H1 (cell line): ENCODE measurements at places on chromosomes 12 and 14. TPM values are rescaled to one million over a fixed set of nuclear protein-coding genes. Genes with fewer than 3 reads are reported as not detected.

- peaks cover 17% of the 10 kb centered on the region for H3K4me1 ChIP-seq
- no peaks in the 10 kb centered on the region for H3K27me3 ChIP-seq
- H3K27ac ChIP-seq = no peak overlapping the region
- no peak overlapping the region for H3K4me3 ChIP-seq
- H3K36me3 ChIP-seq = no peaks in the 10 kb centered on the region
Observed at GRCh38 chr14:93682459-93682858, 105.8 kb downstream of the PRIMA1 start.

Gene GPRC5D
- total RNA-seq = not detected in 2 replicates

Gene SLC17A8
- total RNA-seq = 0.11 and 0.30 TPM in 2 replicates

DNA sequence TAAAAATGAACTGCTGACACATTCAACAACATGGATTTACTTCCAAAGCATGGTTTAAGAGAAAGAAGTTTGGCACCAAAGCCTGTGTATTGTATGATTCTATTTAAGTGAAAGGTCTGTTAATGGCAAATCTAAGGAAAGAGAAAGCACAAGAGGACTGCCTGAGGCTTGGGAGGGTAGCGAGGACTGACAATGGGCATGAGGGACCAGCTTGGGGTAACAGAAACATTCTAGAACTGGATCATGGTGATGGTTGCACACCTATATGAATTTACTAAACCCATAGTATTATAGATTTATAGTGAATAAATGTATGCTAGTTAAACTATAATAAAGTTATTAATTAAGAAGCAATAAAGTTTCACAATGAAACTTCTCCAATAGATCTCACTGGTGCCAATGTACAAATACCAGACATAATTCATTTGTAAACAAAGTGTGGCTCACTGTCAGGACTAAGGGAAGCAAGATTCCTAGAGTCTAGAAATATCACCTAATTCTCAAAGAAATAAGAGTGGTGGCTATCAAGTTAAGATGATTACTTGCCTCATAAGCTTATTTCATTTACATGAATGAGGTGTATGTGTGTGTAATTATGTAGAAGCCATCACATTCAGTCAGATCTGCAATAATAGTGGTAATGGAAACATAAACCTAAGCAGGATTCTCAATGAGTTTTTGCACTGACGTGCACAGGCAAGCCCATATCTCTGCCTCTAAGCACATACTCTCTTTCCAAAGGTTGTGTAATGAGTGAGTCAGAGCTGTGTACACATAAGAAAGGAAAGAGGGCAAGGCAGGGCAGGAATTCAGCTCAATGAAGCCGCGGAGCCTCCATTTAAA lies 353.4 kb downstream of the KCNH5 start:
- no peaks in the 10 kb centered on the region for H3K36me3 ChIP-seq
- peaks cover 1% of the 10 kb centered on the region for H3K27me3 ChIP-seq
- H3K27ac ChIP-seq = no peak overlapping the region
- peaks cover 2% of the 10 kb centered on the region for H3K4me1 ChIP-seq
- no peak overlapping the region for H3K4me3 ChIP-seq
- DNase-seq = no peak
